ENCODE measurements at places on chromosomes 4 and X.

GRCh38 chrX:53223955-53224859 is 800 bp downstream of the KDM5C start:
- DNase-seq, result peak; percentile 52

GRCh38 chr4:119130365-119131065 is 5.1 kb upstream of the MYOZ2 start:
- DNase-seq, result no peak

DNA sequence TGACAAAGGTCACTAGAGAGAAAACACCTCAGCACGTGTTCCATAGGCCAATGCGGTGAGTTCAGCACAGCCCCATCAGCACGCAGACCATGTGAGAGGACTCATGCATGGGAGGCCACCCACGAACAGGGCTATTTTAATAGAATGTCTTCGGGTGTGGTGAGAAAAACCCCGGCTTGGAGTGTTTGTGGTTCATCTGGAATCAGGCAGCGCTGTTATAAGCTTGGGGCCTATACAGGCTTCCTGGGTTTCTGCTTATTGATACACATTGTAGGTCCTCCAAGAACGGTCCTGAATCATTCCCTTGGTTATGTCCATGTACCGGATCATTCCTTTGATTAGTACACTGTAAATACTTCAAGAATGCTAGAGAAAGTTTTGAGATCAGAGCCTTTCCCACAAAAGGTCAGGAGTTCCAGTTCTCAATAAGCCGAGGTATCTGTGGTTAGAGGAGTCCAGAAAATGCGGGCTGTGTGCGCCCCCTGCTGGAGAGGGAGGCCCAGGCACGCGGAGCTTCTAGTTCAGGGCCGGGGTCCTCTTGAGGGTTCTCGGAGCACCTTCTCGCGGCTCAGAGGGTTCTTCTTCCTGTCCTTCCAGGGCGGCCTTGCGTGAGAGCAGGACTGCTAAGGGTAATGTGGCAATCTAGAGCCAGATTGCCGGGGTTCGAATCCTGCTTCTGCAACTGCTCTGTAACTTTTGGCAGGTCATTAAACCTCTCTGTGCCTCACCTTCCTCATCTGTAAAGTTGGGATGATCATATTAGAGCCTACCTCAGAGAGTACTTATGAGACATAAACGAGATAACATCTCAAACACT is 51.8 kb downstream of the TLR10 start:
- peak; percentile 71 for DNase-seq

GRCh38 chr4:42655921-42656678 is 805 bp downstream of the ATP8A1 start:
- peak; percentile 41 for DNase-seq

DNA sequence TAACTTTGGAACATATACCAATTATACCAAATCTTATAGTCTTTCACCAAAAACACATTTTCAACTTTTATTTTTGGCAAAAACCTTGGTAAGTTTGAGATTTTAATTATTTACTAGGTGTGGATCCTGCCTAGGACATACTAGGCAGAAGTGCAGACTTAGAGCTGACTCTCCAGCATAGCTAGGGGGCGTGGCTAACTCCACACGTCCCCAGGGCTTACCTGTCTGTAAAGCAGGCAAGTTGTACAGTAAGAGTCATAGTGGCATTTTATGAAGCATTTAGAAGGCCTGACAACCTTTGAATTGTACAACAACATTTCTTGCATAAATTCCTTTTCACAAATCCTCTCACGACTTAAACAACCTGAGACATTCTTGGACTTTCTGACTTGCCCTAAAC is 19.2 kb upstream of the GRPEL1 start:
- no peak for DNase-seq

- DNase-seq, result no peak
Measured at GRCh38 chr4:31793907-31794306, 1073.7 kb downstream of the PCDH7 start.

DNA sequence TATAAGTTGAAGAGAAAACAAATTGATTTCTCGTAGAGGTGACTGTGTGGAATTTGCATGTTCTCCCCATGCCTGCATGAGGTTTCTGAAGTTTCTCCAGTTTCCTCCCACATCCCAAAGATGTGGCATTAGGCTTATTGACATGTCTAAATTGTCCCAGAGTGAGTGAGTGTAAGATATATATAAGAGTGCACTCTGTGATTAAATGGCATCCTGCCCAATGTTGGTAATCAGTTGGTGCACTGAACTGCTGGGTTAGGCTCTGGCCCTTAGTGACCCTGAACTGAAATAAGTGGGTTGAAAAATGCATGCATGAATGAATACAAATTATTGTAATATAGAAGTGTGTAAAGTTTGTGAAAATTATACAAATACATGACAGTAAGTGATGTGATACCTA is 1106.5 kb downstream of the TECRL start:
- DNase-seq, result no peak
